CD8-positive, alpha-beta memory T cell (primary cell): ENCODE measurements at places on chromosomes 16 and 17. TPM values are rescaled to one million over a fixed set of nuclear protein-coding genes. Genes with fewer than 3 reads are reported as not detected.

The CTRB2 gene
- total RNA-seq = not detected

The ZNF19 gene
- 3.1 TPM for total RNA-seq

The HSD17B2 gene
- total RNA-seq = not detected

The ITPRIPL2 gene
- 15.8 TPM for total RNA-seq

The LRRC45 gene
- total RNA-seq = 26.8 TPM

The G6PC3 gene
- total RNA-seq = 38.3 TPM

The PNMT gene
- total RNA-seq = not detected

DNA sequence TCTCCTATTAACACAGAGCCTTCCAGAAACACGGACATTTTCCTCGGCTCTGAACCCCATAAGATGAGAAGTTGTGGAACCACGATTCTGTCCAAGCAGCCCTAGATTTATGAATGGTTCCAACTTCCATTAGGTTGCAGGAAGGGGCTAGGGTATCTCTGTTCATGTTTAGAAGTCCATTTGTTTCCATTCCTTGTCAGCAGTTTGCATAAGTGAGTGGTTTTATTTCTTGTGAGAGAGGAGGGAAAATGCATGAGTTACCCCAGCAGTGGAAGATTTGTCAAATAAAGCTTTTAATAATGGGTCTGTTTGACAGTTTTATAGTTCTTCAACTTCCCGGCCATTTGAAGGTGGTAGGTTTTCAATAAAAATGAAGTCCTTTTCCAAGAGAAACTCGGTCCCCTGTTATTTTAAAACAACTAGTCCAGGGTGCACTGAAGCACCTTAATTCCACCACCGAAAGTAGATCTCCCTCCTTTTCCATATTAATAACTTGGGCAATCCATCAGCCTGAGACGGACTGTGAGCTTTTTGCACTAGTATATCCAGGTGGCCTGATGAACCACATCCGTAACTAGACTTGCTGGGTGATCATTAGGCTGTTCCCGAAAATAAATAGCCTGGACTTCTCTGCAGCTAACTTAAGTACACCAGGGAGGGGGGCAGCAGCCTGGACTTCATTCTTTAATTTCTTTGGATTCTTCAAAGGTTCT is 181.3 kb downstream of the TMEM114 start:
- no peak for DNase-seq
- H3K36me3 ChIP-seq = no peaks in the 10 kb centered on the region
- no peaks in the 10 kb centered on the region for H3K27me3 ChIP-seq
- no peaks in the 10 kb centered on the region for H3K4me1 ChIP-seq

- no peaks in the 10 kb centered on the region for H3K36me3 ChIP-seq
- no peak overlapping the region for H3K27ac ChIP-seq
- no peak for DNase-seq
These were observed 109.3 kb downstream of the IRX5 start for GRCh38 chr16:55039931-55040330.

DNA sequence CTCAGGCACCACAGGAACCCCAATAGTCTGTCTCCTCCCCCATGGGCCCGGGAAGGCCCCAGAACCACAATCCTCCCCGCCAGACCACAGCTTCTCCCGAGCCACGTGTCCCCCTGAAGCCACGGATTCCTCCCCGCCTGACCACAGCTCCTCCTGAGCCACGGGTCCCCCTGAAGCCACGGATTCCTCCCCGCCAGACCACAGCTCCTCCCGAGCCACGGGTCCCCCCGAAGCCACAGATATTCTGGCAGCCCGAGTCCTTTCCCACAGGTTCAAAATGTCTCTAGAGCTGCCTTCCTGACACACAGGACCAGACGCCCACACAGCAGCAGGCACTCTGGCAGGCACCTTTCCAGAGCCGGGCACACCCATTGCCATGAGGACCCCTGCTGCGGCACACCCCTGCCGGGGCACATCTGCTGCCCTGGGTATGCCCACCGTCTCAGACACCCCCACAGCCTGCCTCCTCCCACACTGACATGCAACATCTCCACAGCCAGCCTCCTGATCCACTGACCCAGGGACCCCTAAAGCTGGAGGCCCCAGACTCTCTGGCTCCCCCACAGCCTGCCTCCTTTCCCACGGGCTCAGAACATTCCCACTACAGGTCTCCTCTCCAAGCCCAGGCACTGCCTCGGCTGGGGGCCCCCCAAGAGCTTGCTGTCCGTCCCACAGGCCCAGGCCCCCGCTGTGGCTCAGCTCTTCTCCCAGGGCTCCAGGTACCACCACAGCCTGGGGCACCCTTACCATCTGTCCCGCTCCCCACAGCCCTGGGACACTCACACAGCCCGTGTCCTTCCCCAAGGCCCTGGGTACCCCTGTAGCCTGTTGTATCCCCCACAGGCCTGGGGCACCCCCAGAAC is 2.2 kb downstream of the KIAA0753 start:
- no peaks in the 10 kb centered on the region for H3K27me3 ChIP-seq
- H3K4me3 ChIP-seq = no peak overlapping the region
- DNase-seq = no peak

- H3K4me3 ChIP-seq = no peak overlapping the region
- H3K36me3 ChIP-seq = no peaks in the 10 kb centered on the region
- H3K27ac ChIP-seq = no peak overlapping the region
- H3K4me1 ChIP-seq = no peaks in the 10 kb centered on the region
These were observed 149.9 kb downstream of the RGS9 start for GRCh38 chr17:65287040-65287439.

- H3K4me1 ChIP-seq = no peaks in the 10 kb centered on the region
- no peak overlapping the region for H3K4me3 ChIP-seq
- no peak for DNase-seq
- H3K27me3 ChIP-seq = no peaks in the 10 kb centered on the region
- no peaks in the 10 kb centered on the region for H3K36me3 ChIP-seq
- H3K27ac ChIP-seq = no peak overlapping the region
These were observed 170.0 kb downstream of the ENGASE start for GRCh38 chr17:79244665-79245064.

- H3K27ac ChIP-seq = no peak overlapping the region
- no peak overlapping the region for H3K4me3 ChIP-seq
These were observed 170.2 kb upstream of the SALL1 start for GRCh38 chr16:51321251-51321650.

DNA sequence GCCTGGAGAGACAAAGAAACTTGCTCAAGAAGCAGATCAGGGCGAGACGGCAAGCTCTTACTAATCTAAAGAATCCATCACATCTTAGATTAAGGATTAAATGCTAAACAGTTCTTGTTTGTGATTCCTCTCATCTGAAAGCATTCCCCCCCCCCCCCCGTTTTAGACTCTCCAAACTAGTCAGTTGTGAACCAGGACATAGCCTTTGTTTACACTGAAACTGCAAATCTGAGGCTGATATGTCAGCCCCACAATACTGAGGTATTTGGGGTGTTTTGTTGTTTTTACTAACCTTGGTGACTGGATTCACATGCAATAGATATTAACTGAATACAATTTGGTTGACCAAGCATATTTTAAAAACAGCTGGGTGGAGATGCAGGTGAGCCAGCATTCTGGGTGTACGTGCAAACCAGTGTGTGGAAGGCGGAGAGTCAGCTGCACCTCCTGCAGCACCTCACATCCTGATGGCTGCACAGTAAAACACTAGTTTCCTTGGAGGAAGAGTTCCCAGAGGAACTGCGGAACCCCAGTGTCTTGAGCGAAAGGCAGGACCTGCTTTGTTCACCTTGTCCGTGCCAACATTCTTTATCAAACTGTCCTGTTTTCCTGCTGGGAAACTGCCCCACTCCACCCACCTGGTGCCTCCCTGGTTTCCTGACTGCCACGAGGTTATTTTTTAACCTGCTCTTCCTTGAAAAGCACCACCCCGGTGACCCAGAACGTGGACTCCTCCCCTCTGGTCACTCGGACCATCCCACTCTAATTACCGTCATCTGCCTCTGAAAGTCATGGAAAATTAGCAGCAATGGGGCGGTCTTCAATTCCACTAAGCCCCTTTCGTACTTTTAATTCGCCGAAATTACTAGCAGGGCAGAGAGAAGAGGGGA is 1.2 kb upstream of the YPEL2 start:
- no peaks in the 10 kb centered on the region for H3K27me3 ChIP-seq
- no peak overlapping the region for H3K4me3 ChIP-seq
- DNase-seq = no peak
- H3K4me1 ChIP-seq = peaks cover 65% of the 10 kb centered on the region
- no peak overlapping the region for H3K27ac ChIP-seq

DNA sequence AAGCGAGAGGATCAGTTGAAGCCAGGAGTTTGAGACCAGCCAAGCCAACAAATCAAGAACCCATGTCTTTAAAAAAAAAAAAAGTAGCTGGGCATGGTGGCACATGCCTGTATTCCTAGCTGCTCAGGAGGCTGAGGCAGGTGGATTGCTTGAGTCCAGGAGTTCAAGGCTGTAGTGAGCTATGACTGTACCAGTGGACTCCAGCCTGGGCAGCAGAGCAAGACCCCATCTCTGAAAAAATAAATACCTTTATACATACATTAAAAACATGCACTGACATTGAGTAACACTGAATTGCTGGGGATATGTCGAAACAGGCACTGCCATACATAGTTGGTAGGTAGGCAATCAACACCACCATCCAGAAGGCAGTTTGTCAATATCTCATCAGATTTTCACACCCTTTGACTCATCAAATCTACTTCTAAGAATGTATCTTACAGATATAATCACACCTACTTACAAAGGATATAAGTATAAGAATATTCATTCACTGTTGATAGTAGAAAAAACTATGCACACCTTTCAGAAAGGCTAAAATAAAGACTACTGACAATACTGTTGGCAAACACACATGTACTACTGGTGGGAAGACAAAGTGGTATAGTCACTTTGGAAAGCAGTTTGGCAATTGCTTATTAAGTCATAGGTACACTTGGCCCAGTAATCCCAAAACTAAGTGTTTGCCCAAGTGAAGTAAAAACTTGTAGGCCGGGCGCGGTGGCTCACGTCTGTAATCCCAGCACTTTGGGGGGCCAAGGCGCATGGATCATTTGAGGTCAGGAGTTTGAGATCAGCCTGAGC is 6.4 kb upstream of the CEP20 start:
- no peaks in the 10 kb centered on the region for H3K36me3 ChIP-seq
- H3K27ac ChIP-seq = no peak overlapping the region
- H3K4me3 ChIP-seq = no peak overlapping the region
- DNase-seq = no peak
- H3K27me3 ChIP-seq = no peaks in the 10 kb centered on the region

GRCh38 chr16:15919331-15919730 is 30.1 kb upstream of the ABCC1 start:
- H3K4me1 ChIP-seq = no peaks in the 10 kb centered on the region
- no peak overlapping the region for H3K4me3 ChIP-seq
- no peaks in the 10 kb centered on the region for H3K36me3 ChIP-seq
- DNase-seq = no peak

DNA sequence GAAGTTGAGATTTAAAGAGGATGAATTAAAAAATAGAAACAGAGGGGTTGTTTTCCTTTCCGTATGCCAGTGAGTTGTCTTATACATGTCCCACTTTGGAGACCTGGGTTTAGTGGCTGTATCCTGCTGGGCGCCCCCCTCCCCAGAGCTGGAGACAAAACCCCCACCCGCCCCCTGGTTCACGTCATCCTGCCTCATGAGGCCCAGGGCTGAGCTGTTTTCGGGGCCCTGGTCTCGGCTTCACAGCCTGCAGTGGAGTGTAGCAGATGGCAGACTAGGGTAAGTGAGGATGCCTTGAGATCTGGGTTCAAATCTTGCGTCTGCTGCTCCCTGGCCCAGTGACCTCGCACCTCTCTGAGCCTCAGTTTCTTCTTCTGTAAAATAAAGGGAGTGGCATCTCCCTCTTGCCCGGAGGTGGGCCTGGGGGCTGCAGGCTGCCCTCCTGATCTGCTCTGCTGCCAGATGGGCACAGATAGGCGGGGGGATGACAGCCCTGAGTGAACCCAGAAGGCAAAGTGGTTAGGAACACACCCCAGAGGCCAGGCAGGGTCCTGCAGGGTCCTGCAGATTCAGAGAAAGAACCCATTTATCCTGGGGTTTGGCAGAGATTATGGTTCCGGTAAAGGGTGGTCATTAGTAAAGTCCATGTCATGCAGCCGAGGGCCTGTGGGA is 45.1 kb downstream of the SOCS3 start:
- DNase-seq = no peak
- H3K27me3 ChIP-seq = no peaks in the 10 kb centered on the region
- H3K36me3 ChIP-seq = no peaks in the 10 kb centered on the region
- H3K4me1 ChIP-seq = peaks cover 36% of the 10 kb centered on the region

DNA sequence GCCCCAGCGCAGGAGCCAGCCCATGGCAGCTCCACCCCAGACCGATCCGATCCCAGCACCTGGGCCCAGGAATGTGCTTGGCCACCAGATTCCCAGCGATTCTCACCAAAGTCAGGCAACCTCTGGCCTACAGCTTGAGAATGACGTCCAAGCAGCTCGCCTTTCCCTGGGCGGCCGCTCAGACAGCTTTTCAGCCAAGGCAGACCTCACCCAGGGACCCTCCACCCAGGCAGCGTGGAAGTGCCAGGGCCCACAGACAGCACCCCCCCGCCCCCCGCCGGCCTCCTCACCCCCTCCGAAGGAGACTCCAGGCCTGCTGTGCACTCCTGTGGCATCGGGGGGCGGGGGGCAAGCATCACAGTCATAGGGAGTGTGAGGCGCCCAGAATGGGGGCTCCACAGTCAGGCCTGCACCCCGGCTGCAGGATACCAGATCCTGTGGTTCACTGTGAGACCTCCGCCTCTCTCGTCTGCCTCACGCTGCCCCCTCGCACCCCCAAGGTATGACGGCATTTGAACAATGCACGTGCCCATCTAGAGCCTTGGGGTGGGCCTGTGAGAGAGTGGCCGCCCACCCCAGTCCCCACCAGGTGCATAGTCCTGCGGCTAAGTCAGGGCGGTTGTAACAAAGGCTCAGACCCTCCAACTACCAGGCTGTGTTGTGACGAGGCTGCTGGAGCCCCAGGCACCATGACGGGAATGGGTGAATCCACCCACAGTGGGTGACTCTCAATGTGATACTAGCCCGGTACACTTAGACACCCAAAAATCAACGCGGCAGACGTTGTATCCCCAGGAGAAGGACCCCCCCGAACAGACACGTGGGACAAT is 6.0 kb downstream of the CEP295NL start:
- no peak overlapping the region for H3K4me3 ChIP-seq
- H3K36me3 ChIP-seq = no peaks in the 10 kb centered on the region
- H3K27ac ChIP-seq = no peak overlapping the region
- no peak for DNase-seq

DNA sequence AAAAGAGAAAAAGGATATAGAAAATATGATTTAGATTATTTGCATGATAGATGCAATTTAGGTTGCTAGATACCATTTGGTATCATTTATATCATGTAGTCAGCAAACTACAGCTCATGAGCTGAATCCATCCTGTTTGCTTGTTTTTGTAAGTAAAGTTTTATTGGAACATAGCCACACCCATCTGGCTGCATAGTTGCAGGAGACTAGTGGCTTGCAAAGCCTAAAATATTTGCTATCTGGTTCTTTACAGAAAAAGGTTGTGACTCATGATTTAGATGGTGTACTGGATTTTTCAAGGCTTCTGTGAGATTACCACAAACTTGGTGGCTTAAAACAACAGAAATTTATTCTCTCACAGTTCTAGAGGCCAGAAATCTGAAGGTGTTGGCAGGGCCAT is 49.9 kb downstream of the MAP2K4 start:
- DNase-seq = no peak
- H3K4me3 ChIP-seq = no peak overlapping the region
- H3K27ac ChIP-seq = no peak overlapping the region
- no peaks in the 10 kb centered on the region for H3K27me3 ChIP-seq
- no peaks in the 10 kb centered on the region for H3K4me1 ChIP-seq
- H3K36me3 ChIP-seq = no peaks in the 10 kb centered on the region

- H3K4me3 ChIP-seq = no peak overlapping the region
- H3K4me1 ChIP-seq = no peaks in the 10 kb centered on the region
- H3K27ac ChIP-seq = no peak overlapping the region
These were observed 32.3 kb downstream of the ZNF750 start for GRCh38 chr17:82807562-82807961.

- no peak for DNase-seq
- H3K4me1 ChIP-seq = no peaks in the 10 kb centered on the region
- no peaks in the 10 kb centered on the region for H3K27me3 ChIP-seq
- H3K4me3 ChIP-seq = no peak overlapping the region
- H3K36me3 ChIP-seq = no peaks in the 10 kb centered on the region
- H3K27ac ChIP-seq = no peak overlapping the region
These were observed 254.9 kb downstream of the PARN start for GRCh38 chr16:14375132-14375491.
